ENCODE measurements at places on chromosomes 1 and 21. TPM values are rescaled to one million over a fixed set of nuclear protein-coding genes. Genes with fewer than 3 reads are reported as not detected.

- DNase-seq, result no peak
These were observed 4.8 kb downstream of the CCDC24 start for GRCh38 chr1:43995984-43996732.

DNA sequence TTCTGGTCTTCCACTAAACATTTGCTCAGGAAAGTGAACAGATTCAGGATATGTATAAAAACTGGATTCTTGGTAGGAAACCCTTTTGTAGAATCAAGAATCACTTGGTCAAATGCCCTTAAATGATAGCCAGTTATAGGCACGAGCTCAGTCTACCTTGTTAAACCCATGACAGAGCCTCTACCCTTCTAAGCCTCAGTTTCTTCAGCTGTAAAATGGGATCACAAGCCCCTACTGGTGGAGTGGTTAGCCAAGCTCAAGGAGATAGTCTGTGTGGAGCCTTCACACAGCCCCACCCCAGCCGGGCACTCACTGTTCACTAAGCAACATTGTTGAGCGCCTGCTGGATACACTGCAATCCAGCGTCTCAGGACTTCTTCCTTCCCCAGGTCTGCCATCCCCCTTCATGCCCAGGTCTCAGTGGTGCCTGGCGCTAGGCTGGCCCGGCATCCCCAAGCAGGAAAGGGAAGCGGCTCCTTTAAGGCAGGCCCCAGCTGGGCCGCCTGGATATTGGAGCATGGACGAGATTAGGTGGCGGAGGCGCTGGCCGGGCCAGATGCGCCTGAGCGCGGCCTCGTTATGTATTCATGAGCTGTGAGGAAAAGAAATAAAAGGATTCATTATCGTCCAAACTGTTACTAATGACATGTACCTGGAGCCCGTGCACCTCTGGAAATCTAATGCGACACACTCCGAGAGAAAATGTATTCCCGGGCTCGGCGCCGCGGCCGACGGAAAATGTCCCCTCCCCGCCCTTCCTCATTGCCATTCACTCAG is 75.6 kb downstream of the TAS1R2 start:
- DNase-seq, result no peak

- no peak for DNase-seq
These were observed 1.0 kb upstream of the KRTAP13-3 start for GRCh38 chr21:30426731-30427130.

- no peak for DNase-seq
These were observed 86.2 kb upstream of the WDR26 start for GRCh38 chr1:224520808-224521207.

The GJA8 gene
- total RNA-seq, result not detected

The TACSTD2 gene
- 5.6 TPM for total RNA-seq

The TMCC2 gene
- 4.6 TPM for total RNA-seq

- no peak for DNase-seq
These were observed 92.0 kb downstream of the DIRAS3 start for GRCh38 chr1:67958472-67958871.

- DNase-seq, result no peak
These were observed 32.4 kb downstream of the MAPKAPK2 start for GRCh38 chr1:206716870-206717673.

DNA sequence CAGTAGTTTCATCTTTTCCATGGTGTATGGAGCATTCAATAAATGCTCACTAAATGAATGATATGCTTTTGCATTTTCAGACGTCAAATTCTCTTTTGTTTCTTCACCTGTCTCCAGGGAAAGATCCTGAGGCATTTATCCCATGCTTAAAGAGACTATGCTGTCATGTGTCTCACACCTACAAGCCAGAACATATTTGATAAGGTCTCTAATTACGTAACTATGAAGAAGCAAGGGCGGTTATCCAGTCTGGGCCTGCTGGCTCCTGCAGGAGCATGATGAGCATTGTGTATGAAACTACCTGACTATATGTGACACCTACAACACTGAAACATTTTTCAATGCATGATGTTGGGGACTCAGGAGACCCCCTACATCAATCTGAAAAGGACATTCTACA is 51.8 kb downstream of the FBXO42 start:
- no peak for DNase-seq

- no peak for DNase-seq
These were observed 29.1 kb upstream of the PLA2G4A start for GRCh38 chr1:186799689-186800054.

Data from posterior vena cava (tissue), 2 donors.